Nephron progenitor cell (in vitro differentiated cells): ENCODE measurements at places on chromosomes 5 and 9.

- DNase-seq = peak; percentile 43
Observed at GRCh38 chr9:115524453-115525059, 406.6 kb upstream of the TNC start.

- peak; percentile 46 for DNase-seq
Observed at GRCh38 chr9:95495961-95496360, 20.8 kb downstream of the PTCH1 start.

GRCh38 chr5:66013397-66013796 lies 87.0 kb downstream of the ERBIN start:
- no peak for DNase-seq

DNA sequence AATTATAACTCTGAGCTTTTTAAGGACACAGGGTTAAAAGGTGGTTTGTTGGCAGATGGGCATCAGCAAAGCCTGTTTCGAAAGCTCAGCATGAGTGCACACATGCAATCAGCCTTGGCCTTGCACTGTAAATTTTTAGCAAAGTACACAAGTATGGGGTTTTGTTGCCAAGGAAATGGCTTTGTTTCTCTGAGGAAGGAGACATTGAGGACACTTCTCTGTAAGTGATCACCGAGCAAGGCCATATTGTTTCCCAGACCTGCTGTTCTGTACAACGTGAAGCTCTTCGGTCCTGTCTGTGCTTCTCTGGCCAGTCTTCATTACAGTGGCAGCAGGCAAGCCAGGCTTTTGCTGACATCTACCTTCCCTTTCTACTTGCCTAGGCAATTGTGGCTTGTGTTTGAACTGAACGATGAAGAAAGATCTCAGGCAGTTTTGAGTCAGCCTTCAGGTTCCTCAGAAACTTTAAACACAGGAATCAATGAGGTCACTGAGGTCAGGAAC lies 27.9 kb upstream of the GLRX start:
- DNase-seq = no peak

GRCh38 chr9:85185486-85186217 lies 516.1 kb downstream of the NTRK2 start:
- no peak for DNase-seq

GRCh38 chr5:176578391-176578808 lies 29.3 kb downstream of the CDHR2 start:
- peak; percentile 68 for DNase-seq

GRCh38 chr5:138981586-138981985 lies 106.5 kb upstream of the LRRTM2 start:
- no peak for DNase-seq

DNA sequence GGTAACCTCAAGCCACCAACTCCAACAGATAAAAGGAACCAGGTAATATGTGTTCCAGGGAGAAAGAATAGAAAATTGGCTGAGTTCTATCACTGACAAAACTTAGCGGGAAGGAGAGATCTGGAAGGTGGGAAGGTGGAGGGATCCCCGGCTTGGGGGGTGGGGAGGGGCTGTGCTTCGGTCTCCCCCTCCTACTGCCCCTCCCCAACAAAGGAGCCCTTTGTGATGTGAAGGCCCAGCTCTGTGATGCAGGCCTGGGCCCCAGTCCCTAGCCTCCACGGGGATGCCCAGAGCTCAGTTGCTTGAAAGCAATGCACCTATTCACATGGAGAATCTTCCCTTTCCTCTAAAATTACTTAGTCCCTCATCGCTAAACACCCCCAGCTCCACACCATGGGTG lies 4.4 kb upstream of the ZNF484 start:
- no peak for DNase-seq

DNA sequence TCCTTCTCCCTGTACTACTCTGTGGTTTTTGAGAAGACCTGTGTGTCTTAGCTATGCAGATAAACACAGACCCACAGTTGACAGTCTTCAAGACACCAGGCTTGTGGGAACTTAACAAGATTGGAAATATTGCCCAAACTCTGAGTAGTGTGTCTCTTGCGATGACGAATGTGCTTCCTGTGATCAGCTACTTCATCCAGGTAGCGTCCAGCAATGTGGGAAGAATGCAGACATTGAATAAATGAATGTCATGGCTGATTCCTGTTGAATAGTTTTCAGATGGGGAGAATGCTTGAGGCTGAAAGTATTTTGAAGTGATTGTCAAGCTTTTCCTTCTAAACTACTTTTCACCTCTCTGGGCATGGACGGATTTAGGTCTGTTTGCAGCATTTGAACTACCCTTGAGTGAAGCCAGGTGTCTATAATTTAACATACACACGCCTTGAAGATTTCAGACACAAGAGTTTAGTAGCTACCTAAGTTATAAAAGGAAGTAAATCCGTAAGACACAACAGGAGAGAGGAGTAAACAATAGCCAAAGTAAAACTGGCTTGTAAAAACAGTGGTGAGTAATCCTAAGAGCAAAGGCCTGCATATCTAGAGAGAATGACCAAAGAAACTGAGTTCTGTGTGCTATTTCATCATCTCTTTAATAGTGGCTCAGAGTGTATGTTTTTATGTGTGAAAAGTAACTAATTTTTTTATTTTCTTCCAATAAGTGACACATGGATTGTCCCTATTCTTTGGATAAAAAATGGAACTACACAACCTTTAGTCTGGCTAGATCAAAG lies 30.0 kb upstream of the ARL14EPL start:
- DNase-seq = no peak

- DNase-seq = no peak
Observed at GRCh38 chr5:55864606-55865541, 13.7 kb downstream of the IL31RA start.

- DNase-seq = no peak
Observed at GRCh38 chr5:109743041-109743531, 53.4 kb downstream of the MAN2A1 start.

GRCh38 chr9:137303151-137303892 lies 1.3 kb upstream of the NRARP start:
- DNase-seq = no peak

DNA sequence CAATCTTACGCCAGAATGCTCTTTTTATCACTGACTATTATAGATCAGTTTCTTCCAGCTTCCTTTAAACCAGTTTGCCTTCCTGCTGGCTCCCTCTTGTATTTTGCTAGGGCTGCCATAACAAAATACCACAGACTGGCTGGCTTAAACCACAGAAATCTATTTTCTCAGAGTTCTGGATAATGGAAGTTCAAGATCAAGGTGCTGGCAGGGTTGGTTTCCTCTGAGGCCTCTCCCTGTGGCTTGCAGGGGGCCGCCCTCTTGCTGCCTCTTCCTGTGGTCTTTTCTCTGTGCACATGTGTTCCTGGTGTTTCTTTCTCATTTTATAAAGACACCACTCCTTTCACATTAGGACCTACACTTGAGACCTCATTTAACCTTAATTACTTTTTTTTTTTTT lies 6.8 kb upstream of the FXN start:
- no peak for DNase-seq

GRCh38 chr5:65672796-65673195 lies 48.0 kb downstream of the SHLD3 start:
- DNase-seq = no peak

GRCh38 chr9:9625248-9625647 lies 987.6 kb downstream of the PTPRD start:
- DNase-seq = no peak

GRCh38 chr5:134462761-134463160 lies 51.1 kb upstream of the CDKN2AIPNL start:
- no peak for DNase-seq

- no peak for DNase-seq
Observed at GRCh38 chr5:136135536-136135935, 2.9 kb downstream of the SMAD5 start.

DNA sequence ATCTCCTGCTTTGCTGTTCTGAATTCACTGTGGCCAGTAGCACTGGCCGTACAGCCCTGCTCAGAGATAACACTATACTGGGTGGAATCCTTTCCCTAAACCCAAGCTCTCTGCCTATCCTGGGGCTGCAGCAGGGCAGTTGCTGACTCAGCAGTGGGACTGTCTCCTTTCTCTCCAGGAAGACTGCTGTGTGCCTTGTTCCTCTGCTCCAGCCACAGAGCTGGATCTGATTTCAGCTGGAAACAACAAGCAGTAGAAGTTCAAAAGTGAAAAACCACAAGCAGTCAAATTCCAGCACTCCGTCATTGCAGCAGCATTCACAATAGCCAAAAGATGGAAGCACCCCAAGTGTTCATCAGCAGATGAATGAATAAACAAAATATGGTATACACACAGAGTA lies 105.0 kb downstream of the FBXL7 start:
- DNase-seq = no peak

DNA sequence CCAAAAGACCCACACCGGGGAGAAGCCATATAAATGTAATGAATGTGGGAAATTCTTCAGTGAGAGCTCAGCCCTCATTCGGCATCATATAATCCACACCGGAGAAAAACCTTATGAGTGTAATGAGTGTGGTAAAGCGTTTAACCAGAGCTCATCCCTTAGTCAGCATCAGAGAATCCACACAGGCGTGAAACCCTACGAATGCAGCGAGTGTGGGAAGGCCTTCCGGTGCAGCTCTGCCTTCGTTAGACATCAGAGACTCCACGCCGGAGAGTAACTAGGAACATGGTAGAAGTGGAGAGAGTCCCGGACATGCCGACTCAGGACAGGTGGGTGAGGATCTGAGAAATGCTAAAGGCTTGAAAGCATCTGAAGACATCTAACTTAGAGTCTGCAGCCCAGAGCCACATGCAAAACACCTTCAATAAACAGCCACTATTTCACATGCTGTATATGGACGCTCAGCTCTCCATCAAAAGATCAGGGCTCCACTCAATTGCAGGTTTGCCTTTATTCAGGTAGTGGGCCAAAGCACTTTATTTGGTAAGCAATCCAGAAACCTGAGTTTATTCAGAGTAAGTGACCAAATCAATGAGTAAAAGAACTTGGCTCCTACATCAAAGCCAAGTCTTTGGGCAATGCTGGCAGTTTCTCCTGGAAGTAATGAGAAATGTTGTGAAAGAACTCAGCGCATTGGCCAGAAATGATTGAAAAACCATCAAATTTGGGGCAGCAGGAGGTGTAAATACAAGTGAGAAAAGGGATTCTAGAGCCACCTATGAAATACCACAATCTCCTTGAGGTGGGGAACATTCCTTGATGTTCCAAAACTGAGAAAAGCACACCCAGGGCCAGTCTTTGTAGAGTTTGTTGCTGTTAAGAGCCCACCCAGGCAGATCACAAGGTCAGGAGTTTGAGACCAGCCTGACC lies 6.0 kb downstream of the RPL12 start:
- DNase-seq = no peak

DNA sequence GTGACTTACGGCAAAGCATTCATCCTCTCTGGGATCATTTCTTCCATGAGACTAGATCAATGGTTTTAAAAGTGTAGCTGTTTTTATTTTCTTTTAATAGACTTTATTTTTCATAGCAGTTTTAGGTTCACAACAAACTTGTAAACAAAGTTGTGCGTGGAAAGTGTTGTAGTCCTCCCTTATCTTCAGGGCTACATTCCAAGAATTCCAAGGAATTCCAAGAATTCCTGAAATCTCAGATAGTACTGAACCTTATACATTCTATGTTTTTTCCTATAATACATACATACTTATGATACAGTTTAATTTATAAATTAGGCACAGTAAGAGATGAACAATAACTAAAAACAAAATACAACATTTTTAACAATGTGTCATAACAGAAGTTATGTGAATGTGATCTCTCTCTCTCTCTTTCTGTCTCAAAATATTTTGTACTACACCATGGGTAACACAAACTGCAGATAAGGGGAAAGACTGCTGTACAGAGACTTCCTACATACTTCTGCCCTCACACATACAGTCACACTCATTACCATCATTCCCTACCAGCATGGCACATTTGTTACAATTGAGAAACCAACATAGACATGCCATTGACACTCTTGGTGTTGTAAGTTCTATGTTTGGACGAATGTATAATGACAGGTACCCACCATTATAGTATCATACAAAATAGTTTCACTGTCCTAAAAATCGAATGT lies 1933.2 kb upstream of the WWC1 start:
- DNase-seq = no peak

DNA sequence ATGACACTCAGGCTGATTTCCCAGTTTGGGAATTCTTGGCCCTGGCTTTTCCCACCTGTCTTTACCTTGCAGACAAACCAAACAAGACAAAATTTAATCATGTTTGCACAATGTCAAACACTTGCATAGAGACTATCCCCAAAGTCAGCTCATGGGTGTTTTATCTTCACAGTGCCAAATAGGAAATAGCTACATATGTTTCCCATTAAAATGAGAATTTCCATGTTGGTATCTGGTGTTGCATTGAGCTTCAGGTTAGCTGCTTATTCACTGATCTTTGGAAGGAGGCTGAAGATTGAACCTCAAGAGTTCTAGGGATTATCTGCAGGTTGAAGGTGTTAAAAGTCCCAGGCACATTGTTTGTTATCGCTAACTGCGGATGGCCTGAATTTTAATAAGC lies 19.5 kb downstream of the MAP1B start:
- DNase-seq = no peak

GRCh38 chr9:16133556-16134227 lies 580.8 kb downstream of the CCDC171 start:
- peak; percentile 48 for DNase-seq

- no peak for DNase-seq
Observed at GRCh38 chr9:14188538-14188937, 125.4 kb downstream of the NFIB start.

- no peak for DNase-seq
Observed at GRCh38 chr5:107253246-107253645, 417.5 kb downstream of the EFNA5 start.

DNA sequence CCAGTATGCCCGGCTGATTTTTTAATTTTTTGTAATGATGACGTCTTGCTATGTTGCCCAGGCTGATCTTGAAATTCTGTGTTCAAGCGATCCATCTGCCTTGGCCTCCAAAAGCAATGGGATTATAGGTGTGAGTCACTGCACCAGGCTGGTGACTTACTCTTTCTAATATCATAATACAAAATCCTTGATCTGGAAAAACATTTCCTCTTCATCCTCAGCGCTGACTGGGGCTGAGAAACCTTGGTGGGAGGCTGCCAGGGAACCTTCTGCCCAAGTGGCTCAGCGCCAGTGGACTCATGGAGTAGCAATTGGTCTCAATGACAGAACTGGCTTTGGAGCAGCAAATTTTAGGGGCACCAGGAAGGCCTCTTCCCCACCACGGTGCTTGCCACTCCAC lies 17.5 kb upstream of the SEMA4D start:
- no peak for DNase-seq

DNA sequence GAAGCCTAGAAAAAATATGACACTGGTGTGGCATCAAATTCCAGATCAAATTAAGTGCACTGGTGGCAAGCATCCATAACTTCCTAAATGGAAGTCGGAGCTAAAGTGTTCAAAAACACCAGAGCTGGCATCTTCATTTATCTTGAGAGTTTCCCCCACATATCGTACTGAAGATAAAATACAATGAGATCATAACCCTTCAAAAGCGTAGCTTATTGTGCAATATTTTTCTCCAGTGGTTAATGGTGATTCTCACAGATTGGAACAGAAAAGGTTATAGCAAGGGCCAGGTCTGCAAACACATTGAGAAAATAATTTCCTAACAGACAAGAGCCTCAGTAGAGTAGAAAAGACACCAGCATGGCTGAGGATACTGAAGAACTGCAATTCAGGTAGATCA lies 147.6 kb downstream of the SEMA5A start:
- DNase-seq = no peak
